ENCODE measurements at places on chromosomes 16 and 17. TPM values are rescaled to one million over a fixed set of nuclear protein-coding genes. Genes with fewer than 3 reads are reported as not detected.

Gene SOCS1
- polyA plus RNA-seq, result 4.8 TPM

Gene ABAT
- polyA plus RNA-seq, result 66.0 TPM

Gene ZFP3
- polyA plus RNA-seq, result 15.7 TPM

Gene CES2
- 48.1 TPM for polyA plus RNA-seq

Gene CFAP97D1
- polyA plus RNA-seq, result 0.09 TPM

Gene SCNN1B
- polyA plus RNA-seq, result 19.1 TPM

Gene CD19
- 4.8 TPM for polyA plus RNA-seq

Gene STH
- polyA plus RNA-seq, result not detected

Gene GFAP
- 0.83 TPM for polyA plus RNA-seq

Gene SLC7A6OS
- polyA plus RNA-seq, result 26.1 TPM

Gene CRYM
- 8.0 TPM for polyA plus RNA-seq

Gene CD300LB
- 0.10 TPM for polyA plus RNA-seq

Gene TSNAXIP1
- polyA plus RNA-seq, result 6.3 TPM

Gene ZNF23
- 15.5 TPM for polyA plus RNA-seq

Gene NAGS
- polyA plus RNA-seq, result 3.3 TPM

Gene SDR42E2
- polyA plus RNA-seq, result 0.19 TPM

Gene KRTAP2-3
- polyA plus RNA-seq, result not detected

Gene PRR14
- polyA plus RNA-seq, result 54.8 TPM
